Activated B cell treated with CpG ODN at 0.5 μM for 24 hours (primary cell): ENCODE measurements at places on chromosomes 13 and 19. TPM values are rescaled to one million over a fixed set of nuclear protein-coding genes. Genes with fewer than 3 reads are reported as not detected.

UBE2L5 gene
- total RNA-seq, result 0.24 and 0.42 TPM in 2 replicates

APOC4 gene
- not detected in 2 replicates for total RNA-seq

DNA sequence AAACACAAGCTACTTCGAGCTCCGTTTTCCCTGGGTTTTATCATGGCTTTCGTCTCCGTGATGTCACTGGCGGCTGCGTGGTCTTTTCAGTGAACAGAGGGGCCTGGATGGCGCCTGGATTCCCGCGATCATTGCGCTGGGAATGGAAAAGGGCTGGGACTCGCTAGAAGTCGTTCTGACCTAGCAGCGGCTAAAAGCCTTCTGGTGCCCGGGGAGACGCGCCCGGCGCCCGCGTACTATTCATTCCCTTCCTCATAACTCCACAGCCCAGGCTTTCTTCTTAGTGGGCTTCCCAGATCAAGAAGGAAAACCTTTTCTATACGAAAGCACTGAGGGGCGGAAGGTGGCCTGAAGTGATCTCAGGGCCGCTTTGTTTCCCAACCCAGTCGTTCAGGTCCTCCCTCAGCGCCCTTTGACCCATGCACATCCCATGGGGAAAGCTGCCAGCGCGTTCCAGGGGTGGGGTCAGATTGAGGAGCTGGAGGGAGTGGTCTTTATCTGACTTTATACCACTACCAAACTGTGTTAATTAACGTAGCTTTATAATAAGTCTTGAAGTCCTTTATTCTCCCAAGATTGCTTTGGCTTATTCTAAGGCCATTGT is 96.6 kb downstream of the ELF1 start:
- DNase-seq, result no peak
- H3K4me1 ChIP-seq, result peaks cover 24% of the 10 kb centered on the region
- H3K4me3 ChIP-seq, result peak overlapping the region; percentile 66
- peaks cover 10% of the 10 kb centered on the region for H3K36me3 ChIP-seq

DNA sequence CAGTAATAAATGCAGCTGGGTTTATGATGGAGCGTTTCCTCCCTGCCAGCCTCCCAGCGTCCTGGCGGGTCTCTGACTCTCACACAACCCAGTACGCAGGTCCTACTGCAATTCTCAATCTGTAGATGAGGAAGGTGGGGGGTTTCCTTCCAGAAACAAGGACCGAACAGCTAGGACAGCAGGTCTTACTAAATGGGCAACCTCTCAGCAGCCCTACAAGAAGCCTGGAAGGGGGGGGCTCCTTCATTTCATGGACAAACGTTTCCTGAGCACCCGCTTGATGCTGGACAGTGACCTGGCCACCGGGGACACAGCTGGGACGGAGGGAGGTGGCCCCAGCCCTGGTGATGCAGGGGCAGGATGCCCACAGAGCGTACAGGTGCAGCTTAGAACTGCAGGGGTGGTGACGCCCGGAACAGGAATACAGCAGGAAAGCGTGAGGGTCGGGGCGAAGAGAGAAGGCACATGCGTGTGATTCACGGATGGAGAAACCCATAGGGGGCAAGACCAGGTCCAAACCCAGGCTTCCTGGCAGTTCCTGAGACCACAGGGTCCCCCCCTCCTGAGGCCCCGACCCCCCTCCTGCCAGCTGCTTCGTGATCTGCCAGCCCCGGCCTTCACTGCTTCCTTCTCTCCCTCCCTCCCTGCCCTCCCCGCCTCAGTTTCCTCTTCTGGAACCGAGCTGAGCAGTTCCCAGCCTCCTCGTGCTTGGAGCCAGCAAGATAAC is 732 bp upstream of the C2CD4C start:
- H3K4me3 ChIP-seq, result peak overlapping the region; percentile 75
- H3K27ac ChIP-seq, result no peak overlapping the region
- H3K36me3 ChIP-seq, result no peaks in the 10 kb centered on the region
- peaks cover 6% of the 10 kb centered on the region for H3K4me1 ChIP-seq
- DNase-seq, result no peak

DNA sequence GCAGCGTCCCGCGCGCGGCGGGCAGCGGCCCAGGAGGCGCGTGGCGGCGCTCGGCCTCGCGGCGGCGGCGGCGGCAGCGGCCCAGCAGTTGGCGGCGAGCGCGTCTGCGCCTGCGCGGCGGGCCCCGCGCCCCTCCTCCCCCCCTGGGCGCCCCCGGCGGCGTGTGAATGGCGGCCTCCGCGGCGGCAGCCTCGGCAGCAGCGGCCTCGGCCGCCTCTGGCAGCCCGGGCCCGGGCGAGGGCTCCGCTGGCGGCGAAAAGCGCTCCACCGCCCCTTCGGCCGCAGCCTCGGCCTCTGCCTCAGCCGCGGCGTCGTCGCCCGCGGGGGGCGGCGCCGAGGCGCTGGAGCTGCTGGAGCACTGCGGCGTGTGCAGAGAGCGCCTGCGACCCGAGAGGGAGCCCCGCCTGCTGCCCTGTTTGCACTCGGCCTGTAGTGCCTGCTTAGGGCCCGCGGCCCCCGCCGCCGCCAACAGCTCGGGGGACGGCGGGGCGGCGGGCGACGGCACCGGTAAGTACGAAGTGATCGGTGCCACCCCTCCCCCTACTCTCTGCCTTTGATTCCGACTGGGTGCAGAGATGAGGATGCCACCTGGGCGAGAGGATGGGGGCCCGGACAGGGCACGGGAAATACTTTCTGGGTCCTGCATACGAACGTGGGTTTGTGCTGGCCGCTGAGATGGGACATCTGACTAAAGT is 874 bp downstream of the TRIM28 start:
- peaks cover 27% of the 10 kb centered on the region for H3K4me1 ChIP-seq
- peaks cover 10% of the 10 kb centered on the region for H3K27me3 ChIP-seq

DNA sequence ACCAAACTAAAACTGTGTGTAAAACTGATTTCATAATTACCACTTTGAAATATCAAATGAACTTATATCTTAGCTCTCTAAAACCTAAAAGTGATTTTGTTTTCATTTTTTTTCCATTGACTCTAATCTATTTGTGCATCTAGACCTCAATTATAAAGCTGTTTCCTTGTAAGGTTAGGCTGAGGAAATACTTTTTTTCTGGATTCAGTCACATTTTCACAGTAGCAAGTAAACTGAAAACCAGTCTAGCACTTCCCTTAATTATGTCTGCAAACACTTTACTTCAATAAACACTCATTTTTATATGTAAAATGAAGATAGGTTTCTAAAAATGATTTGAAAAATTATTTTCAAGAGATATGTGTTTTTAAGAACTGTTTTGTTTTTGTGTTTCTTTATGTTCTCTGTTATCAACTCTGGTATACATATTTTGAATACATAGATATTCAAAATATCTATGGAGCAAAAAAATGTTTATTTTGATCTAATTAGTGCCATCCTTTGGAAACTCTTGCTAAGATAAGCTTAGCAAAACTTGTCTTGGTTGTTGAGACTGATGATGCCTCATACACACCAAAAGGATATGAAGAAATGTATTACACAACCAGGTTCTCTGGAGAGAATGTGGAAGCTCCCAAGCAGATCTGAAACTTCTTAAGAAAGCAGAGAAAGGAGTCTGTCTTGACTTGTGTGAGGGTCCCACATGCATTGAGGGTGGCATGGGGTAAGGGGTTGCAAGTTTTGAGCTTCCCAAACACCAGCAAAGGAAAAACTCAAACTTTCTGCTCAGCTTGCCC is 1887.4 kb downstream of the PCDH9 start:
- no peaks in the 10 kb centered on the region for H3K27me3 ChIP-seq
- H3K36me3 ChIP-seq, result no peaks in the 10 kb centered on the region
- H3K4me1 ChIP-seq, result no peaks in the 10 kb centered on the region
- no peak for DNase-seq
- H3K4me3 ChIP-seq, result no peak overlapping the region

DNA sequence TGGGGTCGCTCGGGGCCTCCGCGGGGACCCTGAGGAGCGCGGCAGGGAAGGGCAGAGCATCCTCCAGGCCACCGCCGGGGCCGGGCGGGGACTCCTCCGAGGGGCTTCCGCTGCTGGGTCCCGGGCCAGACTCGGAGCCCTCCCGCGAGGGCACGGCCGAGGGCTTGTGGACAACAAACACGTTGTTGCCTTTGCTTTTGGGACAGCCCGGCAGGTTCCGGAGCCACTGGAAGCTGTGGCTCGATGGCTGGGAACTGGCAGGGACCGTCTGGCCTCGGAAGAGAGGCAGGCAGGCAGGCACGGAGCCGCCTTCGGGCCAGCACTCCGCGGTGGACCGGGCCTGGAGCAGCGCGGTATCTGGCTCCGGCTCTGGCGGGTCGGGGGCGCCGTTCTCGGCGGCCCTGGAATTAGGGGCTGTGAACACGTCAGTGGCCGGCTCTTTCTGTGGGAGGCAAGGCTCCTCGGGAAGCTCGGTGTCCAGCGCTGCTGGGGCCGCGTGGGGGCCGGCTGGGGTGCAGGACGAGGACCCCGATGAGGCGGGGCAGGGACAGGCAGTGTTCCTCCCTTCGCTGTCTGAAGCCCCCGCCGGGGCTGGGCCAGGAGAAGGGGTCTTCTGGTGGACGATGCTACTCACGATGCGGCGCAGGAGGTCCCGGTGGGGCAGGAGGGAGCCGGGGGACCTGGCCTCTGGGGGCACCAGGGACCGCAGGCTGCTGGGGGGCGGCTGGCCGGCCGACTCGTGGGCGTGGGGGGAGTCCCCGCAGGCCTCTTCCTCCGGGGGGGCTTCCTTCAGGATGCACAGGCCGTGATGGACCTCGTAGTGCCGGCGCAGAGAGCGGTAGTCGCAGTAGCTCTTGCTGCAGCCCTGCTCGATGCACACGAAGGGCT is 27.6 kb downstream of the ZNF541 start:
- DNase-seq, result no peak
- H3K27me3 ChIP-seq, result peaks cover 30% of the 10 kb centered on the region
- no peak overlapping the region for H3K27ac ChIP-seq
- H3K4me1 ChIP-seq, result peaks cover 12% of the 10 kb centered on the region

- no peak overlapping the region for H3K4me3 ChIP-seq
- peaks cover 38% of the 10 kb centered on the region for H3K36me3 ChIP-seq
- no peak for DNase-seq
- H3K4me1 ChIP-seq, result peaks cover 11% of the 10 kb centered on the region
- no peaks in the 10 kb centered on the region for H3K27me3 ChIP-seq
Observed at GRCh38 chr19:335486-336066, 9.0 kb downstream of the MIER2 start.

- H3K4me3 ChIP-seq, result no peak overlapping the region
- peaks cover 2% of the 10 kb centered on the region for H3K27me3 ChIP-seq
- no peak for DNase-seq
- H3K36me3 ChIP-seq, result no peaks in the 10 kb centered on the region
- no peak overlapping the region for H3K27ac ChIP-seq
Observed at GRCh38 chr13:19888799-19889198, 25.4 kb upstream of the ZMYM5 start.

- H3K27ac ChIP-seq, result no peak overlapping the region
- H3K27me3 ChIP-seq, result peaks cover 4% of the 10 kb centered on the region
- H3K4me1 ChIP-seq, result no peaks in the 10 kb centered on the region
- no peaks in the 10 kb centered on the region for H3K36me3 ChIP-seq
- no peak for DNase-seq
Observed at GRCh38 chr13:33213024-33213768, 72.4 kb downstream of the STARD13 start.

DNA sequence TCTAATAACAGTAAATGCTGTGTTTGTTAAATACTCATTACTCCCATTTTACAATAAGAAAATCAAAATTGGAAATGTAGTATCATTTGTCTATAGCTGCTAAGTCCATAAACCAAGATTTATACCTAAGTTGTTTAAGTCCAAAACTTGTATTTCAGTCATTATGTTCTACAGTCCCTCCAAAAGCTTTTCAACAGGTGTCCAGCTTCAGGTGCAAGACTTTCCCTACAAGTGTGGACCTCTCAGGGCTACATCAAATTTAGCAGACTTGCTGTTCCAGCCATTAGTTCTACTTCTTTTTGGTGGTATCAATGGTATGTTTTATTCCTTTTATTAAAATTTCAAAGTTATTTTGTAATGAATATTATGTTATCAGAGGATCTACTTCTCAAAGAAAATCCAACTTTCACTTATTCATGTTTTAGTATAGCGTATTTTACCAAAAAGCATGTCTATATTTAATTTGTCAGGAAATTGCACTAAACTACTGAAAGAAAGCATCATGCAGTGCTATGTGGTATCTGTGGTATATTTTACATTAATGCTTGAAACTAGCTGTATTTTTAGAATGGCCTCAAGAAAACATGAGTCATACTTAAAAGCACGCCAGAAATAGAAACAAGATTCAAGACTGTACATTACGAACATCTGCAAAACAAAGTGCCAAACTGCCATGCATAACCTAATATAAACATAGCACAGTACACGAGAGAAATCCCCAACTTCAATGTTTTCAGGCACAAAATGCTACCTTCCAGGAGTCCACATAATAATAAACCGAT is 44.5 kb downstream of the VWA8 start:
- H3K27ac ChIP-seq, result peak overlapping the region; percentile 13
- no peak for DNase-seq
- peak overlapping the region; percentile 39 for H3K4me3 ChIP-seq
- H3K36me3 ChIP-seq, result peaks cover 12% of the 10 kb centered on the region

GRCh38 chr13:36382030-36382429 is 35.8 kb upstream of the SPART start:
- H3K27me3 ChIP-seq, result peaks cover 8% of the 10 kb centered on the region
- no peaks in the 10 kb centered on the region for H3K4me1 ChIP-seq

- no peaks in the 10 kb centered on the region for H3K27me3 ChIP-seq
- no peak for DNase-seq
- H3K4me1 ChIP-seq, result no peaks in the 10 kb centered on the region
- H3K27ac ChIP-seq, result no peak overlapping the region
Observed at GRCh38 chr13:42066542-42066941, 18.1 kb downstream of the DGKH start.

GRCh38 chr13:98018293-98018692 is 64.8 kb downstream of the IPO5 start:
- no peak overlapping the region for H3K27ac ChIP-seq
- no peaks in the 10 kb centered on the region for H3K4me1 ChIP-seq
- H3K27me3 ChIP-seq, result no peaks in the 10 kb centered on the region

GRCh38 chr19:13069415-13070359 is 33.0 kb downstream of the LYL1 start:
- H3K27me3 ChIP-seq, result peaks cover 2% of the 10 kb centered on the region
- DNase-seq, result no peak
- H3K4me3 ChIP-seq, result no peak overlapping the region
- no peak overlapping the region for H3K27ac ChIP-seq

DNA sequence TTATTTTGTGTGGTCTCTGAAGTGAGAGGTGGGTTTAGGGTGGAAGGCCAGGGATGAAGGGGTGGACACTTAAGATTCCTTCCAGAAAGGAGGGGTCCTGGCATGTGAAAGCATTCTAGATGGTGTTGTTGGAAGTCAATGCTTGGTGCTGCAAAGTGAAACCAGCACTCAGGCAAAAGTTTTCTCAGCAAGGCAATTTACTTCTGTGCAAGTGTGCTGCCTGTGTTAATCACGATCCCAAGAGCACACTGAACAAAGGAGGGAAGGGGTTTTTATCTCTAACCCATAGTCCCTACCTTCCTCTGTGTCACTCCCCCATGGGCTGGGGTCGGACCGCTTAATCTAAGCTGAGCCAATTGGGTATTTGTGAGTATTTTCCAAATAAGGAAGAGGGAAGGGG is 1.3 kb downstream of the ZNF134 start:
- H3K4me1 ChIP-seq, result peaks cover 39% of the 10 kb centered on the region
- H3K27me3 ChIP-seq, result no peaks in the 10 kb centered on the region
- H3K4me3 ChIP-seq, result peak overlapping the region; percentile 93
- H3K36me3 ChIP-seq, result peaks cover 62% of the 10 kb centered on the region
- H3K27ac ChIP-seq, result peak overlapping the region; percentile 66
- DNase-seq, result no peak
